ENCODE measurements at places on chromosomes 5 and 9. TPM values are rescaled to one million over a fixed set of nuclear protein-coding genes. Genes with fewer than 3 reads are reported as not detected.

DNA sequence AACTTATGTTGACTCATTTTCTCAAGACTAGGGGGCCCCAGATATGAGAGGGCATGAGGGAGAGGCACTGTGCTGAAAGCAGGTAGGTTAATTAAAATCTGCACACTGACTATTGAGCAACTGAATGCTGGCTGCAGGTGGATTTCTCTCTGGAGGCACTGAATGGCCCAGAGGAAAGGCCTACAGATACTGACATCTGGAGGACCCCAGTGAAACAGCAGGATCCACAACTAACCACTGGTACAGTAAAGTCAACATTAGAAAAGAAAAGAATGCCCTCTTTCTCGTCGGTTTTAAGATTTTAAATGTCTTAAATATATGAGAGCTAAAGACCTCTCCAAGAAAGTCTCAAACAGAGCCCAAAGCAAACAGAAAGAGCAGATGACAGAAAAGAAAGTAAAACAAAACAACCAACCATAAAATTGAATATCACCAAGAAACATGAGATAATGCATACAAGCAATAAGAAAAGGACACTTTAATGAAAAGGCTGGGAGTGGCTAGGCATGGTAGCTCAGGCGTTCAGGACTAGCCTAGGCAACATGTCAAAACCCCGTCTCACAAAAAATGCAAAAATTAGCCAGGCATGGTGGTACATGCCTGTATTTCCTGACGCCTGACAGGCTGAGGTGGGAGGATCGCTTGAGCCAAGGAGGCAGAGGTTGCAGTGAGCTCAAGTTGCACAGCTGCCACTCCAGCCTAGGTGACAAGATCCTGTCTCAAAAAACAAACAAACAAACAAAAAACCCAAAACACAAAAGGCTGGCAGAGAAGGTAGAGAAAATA is 43.3 kb downstream of the PUM3 start:
- no peak for DNase-seq

- no peak for DNase-seq
Measured at GRCh38 chr9:107784235-107784958, 294.8 kb upstream of the KLF4 start.

DNA sequence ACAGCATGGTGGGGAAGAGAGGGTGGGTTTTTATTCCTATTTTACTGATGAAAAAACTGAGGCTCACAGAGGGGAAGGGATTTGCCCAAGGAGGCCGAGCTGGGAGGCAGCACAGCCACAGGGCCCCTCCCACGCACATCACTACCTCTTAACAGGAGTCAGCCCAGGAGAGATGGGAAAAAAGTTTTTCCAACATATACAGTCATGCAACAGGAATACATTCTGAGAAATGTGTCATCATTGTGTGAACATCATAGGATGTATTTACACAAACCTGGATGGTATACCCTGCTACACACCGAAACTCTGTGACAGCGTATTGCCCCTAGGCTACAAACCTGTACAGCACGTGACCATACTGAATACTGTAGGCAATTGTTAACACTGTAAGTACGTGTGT is 11.6 kb downstream of the TRAF1 start:
- no peak for DNase-seq

The SLC36A2 gene
- not detected for total RNA-seq

The INSYN2B gene
- not detected for total RNA-seq

Measured in T-helper 17 cell (primary cell).